Fibroblast of skin of right biceps (primary cell): ENCODE measurements at places on chromosomes 6 and 20.

DNA sequence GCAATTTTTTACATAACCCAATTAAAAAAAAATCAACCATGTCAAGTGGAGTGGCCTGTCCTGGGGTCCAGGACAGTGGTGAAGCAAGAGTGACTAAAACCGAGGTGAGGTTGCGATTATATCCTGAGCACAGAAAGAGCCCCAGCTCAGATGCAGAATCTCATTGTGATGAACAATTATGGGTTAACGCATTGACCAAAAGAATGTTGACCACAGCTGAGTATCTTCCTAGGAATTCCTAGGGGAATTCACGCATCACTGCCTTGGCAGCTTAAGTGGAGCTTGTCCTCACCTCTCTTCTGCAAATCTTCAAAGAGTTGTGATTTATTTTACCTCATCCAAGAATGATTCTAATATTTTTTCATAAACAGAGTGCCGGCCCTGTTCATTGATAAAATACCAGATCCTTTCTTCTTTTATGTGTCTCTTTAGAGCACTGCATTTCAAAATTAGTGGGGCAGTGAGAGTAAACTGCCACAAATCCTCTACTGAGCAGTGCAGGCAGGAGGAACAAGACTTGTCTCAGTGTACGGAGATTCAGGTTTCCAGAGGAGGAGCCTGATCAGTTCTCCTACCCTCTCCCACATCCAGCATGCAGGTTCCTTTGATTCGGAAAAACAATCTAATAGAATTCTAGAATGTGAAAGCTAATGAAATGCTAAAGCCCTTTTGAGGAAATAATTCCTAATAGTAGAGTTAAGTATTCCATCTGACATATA is 60.1 kb upstream of the ZNF184 start:
- DNase-seq, result peak; percentile 69

DNA sequence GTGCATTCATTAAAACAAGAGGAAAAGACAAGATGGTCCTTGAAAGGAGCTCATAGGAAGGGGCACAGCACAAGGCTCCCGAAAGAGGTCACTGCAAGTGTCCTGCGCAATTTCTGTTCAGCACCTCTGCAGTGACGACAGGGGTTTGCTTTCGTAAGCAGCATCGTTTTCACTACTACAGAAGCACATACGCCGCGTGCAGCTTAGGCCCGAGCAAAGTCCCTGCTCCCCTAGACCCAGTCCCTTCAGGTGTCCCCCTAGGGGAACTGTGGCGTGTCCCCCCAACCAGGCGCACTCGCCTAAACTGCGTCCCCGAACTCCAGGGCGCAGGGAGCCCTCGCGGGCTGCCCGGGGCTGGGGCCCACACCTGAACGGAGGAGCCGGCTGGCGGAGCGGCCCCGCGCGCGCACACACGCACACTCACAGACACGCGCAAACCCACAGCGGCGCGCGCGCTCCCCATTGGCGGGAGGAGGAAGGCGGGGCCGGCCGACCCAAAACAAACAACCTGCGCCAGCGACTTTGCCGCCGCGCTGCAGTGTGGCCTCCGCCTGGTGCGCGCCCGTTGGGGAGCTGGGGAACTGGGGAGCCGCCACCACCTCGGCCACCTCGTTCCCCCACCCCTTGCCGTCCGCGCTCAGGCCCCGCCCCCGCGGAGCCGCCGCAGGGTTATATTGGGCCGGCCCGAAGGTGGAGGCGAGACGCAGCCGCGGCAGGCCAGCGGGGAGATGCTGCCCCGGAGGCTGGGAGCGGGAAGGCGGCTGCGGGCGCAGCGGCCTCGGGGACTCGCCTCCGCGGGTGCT is at the start of gene FOXQ1:
Gene FOXQ1 (plus strand): TSS at position 699 of the 803 bp plus-strand sequence. CDS start 607 bp downstream, outside the sequence.
- peak; percentile 26 for DNase-seq

- peak; percentile 54 for DNase-seq
Measured at GRCh38 chr6:106025655-106026054, 60.5 kb upstream of the PRDM1 start.

DNA sequence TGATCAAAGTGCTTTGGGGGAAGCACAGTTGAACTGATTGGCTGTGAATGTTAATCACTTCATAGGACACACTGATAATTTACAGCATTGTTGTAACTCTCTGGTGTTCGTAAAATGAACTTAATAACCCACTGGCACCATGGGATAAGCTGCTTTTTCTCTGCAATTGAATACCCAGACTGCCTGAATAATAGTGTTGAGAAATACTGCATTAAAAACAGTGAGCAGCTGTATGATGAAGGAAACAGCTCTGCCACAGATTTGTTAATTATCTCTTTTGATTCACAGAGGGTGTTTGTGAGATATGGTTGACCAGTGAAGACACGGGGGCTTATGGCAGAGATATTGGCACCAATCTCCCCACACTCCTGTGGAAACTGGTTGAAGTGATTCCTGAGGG is 420.9 kb downstream of the CDKAL1 start:
- no peak for DNase-seq

- no peak for DNase-seq
Measured at GRCh38 chr6:92147246-92147645, 1272.1 kb downstream of the EPHA7 start.

DNA sequence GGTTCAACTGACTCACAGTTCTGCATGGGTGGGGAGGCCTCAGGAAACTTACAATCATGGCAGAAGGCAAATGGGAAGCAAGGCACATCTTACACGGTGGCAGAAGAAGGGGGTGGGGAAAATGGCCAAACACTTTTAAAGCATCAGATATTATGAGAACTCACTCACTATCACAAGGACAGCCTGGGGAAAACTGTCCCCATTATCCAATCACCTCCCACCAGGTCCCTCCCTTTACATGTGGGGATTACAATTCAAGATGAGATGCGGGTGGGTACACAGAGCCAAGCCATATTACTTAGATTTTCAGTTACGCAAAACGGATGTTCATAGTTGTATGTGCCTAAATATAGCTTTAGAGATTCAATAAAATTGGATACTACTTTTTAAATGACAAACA is 25.6 kb downstream of the CYP39A1 start:
- no peak for DNase-seq

- peak; percentile 37 for DNase-seq
Measured at GRCh38 chr20:62938105-62938888, at the start of gene GID8. GID8 (plus strand) TSS chr20:62938147; CDS start chr20:62941503, 3,356 bp downstream.

DNA sequence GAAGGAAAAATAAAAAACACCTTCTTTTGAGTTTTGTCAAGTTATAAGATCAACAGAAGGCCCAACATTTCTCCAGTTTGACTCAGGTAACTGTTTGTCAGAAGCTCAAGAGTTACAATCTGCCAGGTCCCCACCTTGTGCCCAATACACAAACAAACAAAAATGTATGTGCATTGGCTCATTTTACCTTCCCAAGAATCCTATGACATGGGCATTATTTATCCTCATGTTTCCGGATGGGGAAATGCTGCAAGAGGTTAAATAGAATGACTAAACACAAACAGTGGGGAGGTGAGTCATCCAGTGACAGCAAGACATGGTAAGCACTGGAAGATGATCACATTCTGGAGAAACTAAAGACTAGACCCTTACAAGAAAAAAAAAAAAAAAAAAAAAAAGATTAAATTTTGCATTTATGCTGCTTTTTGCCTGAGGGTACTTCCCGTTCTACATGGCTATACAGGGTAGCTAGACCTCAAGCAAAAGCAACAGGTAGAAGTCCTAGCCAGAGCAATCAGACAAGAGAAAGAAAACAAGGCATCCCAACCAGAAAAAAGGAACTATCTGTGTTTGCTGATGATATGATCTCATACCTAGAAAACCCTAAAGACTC is 23.6 kb upstream of the ANKRD60 start:
- peak; percentile 90 for DNase-seq

DNA sequence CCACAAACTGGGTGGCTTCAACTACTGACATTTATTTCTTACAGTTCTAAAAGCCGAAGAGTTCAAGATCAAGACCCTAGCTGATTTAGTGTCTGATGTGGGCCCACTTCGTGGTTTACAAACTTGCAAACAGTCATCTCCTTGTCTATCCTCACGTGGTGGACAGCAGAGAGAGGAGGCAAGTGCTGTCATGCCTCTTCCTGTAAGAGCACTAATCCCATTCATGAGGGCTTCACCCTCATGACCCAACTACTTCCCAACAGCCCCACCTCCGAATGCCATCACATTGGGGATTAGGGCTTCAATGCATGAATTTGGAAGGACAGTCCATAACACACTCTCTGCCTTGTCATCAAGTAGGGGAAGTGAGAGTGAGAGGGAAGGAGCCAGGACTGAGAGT is 15.6 kb upstream of the ISM1 start:
- DNase-seq, result no peak

DNA sequence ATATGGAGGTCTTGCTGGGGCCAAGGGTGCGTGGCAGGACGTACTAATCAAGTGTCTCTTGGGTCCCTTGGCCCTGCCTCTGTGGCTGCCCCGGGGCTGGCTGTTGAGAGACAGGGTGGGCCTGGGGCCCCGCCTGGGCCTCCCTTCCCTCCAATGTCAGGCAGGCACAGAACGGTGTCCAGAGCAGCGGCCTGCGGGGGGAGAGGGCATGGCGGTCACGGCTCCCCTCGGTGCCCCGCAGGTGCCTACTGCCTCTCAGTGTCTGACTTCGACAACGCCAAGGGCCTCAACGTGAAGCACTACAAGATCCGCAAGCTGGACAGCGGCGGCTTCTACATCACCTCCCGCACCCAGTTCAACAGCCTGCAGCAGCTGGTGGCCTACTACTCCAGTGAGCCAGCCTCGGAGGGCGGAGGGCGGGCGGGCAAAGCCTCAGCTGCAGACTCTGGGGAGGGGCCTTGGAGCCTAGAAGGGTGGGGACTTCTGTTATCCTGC is 50.0 kb downstream of the SRC start:
- no peak for DNase-seq

- no peak for DNase-seq
Measured at GRCh38 chr20:61355585-61355984, 103.5 kb downstream of the CDH4 start.

DNA sequence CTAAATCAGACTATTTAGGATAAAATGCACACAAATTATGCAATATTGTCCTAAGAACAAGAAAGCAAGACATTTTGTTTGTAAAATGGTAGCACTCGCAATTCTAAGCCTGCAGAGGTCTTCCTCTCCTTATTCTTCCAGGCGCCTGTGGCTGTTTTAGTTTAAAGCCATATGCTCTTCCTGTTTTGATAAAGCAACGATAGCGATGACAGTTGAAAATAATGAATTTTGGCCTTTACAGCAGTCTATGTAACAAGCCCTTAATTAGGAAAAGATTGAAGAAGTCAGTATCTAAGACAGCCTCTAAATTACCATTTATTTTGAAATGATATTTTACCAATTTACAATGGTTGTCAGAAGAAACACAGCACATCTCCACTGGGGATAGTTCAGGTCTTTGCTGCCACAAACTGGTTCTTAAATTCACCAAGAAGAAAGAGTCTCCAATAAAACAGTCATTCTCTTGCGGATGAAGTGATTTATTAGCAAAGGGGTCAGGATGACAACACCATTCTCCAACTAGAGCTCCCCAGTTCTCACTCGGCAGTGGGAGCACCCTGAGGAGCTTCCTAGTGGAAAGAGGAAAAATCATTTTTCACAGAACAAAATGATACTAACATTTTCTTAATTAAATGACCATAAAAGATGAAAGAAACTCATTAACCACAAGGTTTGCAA is 21.4 kb downstream of the UBE3D start:
- peak; percentile 37 for DNase-seq

DNA sequence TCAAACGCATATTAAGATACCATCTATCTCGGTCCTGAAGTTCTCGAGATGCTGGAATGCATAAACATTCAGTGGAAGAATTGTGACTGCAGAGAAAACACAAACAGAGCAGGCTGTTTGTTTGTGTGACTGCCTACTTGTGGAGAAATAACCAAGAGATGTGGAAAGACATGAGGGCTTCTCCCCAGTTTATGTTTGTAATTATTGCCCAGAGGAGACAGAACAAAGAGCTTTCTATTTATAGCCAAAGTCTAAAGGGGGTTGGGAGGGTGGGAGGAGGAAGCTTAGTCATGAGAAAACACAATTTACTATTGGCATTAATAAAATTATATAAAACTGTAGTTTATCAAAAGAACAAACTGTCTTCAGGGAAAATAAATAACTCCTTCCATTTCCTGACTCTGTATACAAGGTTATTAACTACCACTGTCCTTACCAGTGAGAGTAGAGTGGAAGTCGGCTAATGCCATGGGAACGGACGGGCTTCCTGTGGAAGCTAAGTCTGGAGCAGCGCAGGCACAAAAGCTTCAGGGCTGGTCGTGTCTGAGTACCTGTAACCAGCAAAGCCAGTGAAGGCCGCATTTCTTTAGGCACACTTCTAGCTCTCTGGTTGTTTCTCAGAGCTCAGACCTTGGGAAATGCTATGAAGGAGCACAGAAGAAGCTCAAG is 200.2 kb upstream of the SUPT3H start:
- DNase-seq, result peak; percentile 47

DNA sequence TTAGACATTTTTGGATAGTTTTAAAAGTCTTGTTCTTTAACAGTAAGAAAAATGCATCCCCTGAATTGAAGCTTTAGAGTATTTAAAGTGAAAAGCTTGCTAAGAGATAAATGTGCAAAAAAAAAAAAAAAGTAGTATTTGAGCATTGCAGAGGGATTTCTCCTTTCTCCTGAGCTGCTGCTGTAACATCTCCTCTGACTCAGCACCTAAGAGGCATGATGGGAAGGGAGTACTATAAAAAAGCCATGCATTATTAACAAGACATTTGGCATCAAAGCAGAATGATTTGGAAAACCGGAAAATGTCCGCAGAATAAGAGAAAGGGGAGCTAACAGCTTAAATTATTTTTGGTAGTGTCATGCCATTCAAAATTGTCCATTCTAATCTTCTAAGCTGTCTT is 27.9 kb downstream of the B4GALT5 start:
- peak; percentile 70 for DNase-seq

DNA sequence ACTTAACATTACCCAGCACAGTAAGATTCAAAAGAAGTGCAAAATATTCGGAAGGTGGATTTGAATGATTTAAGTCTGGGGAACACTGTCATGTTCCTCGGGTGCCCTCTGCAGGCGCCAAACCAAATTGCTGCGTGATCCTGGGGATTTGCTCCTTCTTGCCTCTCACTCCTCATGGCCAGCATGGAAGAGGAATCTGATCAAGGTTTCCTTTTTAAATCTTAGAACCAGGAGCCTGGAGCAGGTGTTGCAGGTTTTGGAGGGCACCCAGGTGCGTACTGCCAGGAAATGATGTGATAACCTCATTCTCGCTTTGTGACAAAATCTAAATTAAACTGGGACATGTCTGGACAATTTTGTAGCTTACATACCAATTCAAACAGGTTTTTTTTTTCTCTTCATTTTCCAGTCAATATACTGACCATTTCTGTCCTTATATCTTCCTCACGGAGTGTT is 8.1 kb upstream of the PFDN4 start:
- peak; percentile 69 for DNase-seq

GRCh38 chr6:163183806-163184205 is 230.7 kb upstream of the QKI start:
- DNase-seq, result peak; percentile 41

GRCh38 chr20:56157530-56158203 is 90.9 kb upstream of the MC3R start:
- no peak for DNase-seq

DNA sequence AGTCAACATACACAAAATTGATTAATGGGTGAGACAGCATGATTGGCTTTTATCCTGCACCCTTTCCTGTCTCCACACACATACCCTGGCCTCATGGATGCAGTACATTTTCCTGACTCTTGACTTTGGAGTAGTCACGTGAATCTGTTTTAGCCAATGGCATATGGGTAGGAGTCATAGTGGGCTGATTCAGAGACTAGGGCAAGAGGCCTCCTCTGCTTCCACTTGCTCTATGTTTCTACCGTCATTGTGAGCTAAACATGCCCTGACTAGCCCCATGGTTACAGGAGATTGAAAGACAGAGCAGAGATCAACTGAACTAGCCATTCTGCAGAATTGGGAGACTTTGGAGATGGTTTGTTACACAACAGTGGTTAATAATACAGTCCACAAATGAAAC is 850.0 kb downstream of the DHX35 start:
- peak; percentile 7 for DNase-seq

- no peak for DNase-seq
Measured at GRCh38 chr20:34559311-34560140, 1.0 kb downstream of the MAP1LC3A start.
